ENCODE measurements at places on chromosomes 11 and 22. TPM values are rescaled to one million over a fixed set of nuclear protein-coding genes. Genes with fewer than 3 reads are reported as not detected.

GRCh38 chr11:35050541-35050995 lies 88.4 kb upstream of the CD44 start:
- no peak overlapping the region for H3K27ac ChIP-seq
- no peaks in the 10 kb centered on the region for H3K36me3 ChIP-seq
- H3K4me1 ChIP-seq, result no peaks in the 10 kb centered on the region
- H3K4me3 ChIP-seq, result no peak overlapping the region
- H3K27me3 ChIP-seq, result no peaks in the 10 kb centered on the region

DNA sequence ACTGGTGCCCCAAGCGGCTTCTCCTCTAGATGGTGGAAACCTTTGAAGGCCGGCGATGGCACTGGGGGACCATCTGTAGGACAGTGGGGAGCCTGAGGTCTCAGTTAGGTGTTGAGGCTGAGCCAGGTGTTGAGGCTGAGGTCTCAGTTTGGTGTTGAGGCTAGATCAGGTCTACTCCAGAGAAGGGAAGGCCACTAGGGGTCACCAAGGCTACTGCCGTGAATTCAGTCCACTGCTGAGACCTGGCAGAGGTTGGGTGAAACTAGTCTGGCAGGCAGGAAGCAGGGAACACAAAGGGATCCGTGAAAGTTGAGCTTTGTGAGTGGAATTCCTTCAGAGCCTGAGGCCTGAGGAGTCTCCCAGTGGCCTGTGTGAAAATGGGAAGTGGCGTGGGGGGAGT lies 123.8 kb upstream of the FGF3 start:
- no peak overlapping the region for H3K4me3 ChIP-seq
- DNase-seq, result peak; percentile 43
- H3K27ac ChIP-seq, result no peak overlapping the region

- no peak overlapping the region for H3K27ac ChIP-seq
- H3K4me1 ChIP-seq, result peaks cover 8% of the 10 kb centered on the region
- peaks cover 8% of the 10 kb centered on the region for H3K36me3 ChIP-seq
- DNase-seq, result no peak
- H3K4me3 ChIP-seq, result no peak overlapping the region
These were observed 93.2 kb upstream of the APOA1 start for GRCh38 chr11:116930586-116930985.

- no peaks in the 10 kb centered on the region for H3K36me3 ChIP-seq
- DNase-seq, result peak; percentile 63
- H3K4me1 ChIP-seq, result no peaks in the 10 kb centered on the region
- H3K4me3 ChIP-seq, result no peak overlapping the region
These were observed 784 bp downstream of the SULT4A1 start for GRCh38 chr22:43861529-43861928.

Gene CYB5R2
- 8.7 TPM for total RNA-seq

DNA sequence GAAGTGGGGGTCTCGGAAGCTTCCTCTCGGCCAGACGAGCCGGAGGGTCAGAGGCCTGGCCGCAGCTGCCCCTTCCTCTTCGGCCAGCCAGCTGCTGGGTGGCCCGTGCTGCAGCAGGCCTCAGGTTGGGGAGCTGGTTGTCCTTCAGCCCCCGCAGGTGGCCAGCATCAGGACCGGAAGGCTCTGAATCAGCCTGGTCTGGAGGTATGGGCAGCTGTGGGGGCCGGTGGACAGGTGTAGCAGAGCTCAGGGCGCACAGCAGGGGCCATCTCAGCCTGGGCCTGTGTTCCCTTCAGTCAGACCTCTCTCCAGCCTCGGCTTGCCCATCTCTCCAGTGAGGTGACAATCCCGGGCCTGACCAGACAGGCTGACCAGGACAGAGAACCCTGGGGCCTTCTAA lies 13.9 kb upstream of the TBX1 start:
- no peak overlapping the region for H3K4me3 ChIP-seq
- H3K27me3 ChIP-seq, result peaks cover 4% of the 10 kb centered on the region
- no peaks in the 10 kb centered on the region for H3K4me1 ChIP-seq
- H3K27ac ChIP-seq, result no peak overlapping the region
- no peak for DNase-seq

DNA sequence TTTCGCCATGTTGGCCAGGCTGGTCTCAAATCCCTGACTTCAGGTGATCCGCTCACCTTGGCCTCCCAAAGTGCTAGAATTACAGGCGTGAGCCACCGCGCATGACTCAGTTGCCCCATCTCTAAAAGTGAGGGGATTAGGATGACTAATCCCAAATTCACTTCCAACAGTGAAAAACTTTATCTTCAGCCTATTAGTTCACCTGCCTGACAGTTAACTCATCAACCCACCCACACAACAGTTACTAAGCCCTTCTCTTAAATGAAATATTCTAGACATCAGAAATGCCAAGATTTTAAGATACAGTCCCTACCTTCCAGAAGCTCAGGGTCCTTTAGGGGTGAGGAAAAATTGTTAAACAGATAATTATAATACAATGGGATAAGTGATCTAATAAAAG lies 2.0 kb upstream of the ANKRD42 start:
- H3K27me3 ChIP-seq, result no peaks in the 10 kb centered on the region
- H3K27ac ChIP-seq, result no peak overlapping the region
- H3K4me1 ChIP-seq, result peaks cover 7% of the 10 kb centered on the region
- H3K4me3 ChIP-seq, result no peak overlapping the region
- H3K36me3 ChIP-seq, result peaks cover 2% of the 10 kb centered on the region
- DNase-seq, result no peak

DNA sequence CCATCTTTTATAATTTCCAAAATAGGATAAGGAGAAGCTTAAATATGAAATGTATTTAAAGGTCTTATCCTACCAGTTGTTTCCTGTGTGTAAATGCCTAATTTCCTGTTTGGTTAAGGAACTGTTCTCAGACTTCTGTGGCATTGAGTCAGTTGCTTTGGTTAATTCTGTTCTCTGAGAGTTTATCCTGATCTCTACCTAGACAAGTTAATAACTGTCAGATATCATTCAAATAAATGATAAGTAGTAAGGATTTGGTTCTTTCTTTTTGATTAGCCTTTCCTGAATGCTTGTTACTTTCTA lies 39.5 kb downstream of the CTNND1 start:
- no peaks in the 10 kb centered on the region for H3K27me3 ChIP-seq
- H3K4me3 ChIP-seq, result no peak overlapping the region
- H3K36me3 ChIP-seq, result peaks cover 54% of the 10 kb centered on the region
- H3K4me1 ChIP-seq, result no peaks in the 10 kb centered on the region

GRCh38 chr22:27159016-27159415 lies 501.6 kb downstream of the MIAT start:
- H3K27me3 ChIP-seq, result peaks cover 2% of the 10 kb centered on the region
- H3K27ac ChIP-seq, result no peak overlapping the region
- no peaks in the 10 kb centered on the region for H3K4me1 ChIP-seq

- H3K27ac ChIP-seq, result no peak overlapping the region
- H3K4me3 ChIP-seq, result no peak overlapping the region
- no peaks in the 10 kb centered on the region for H3K36me3 ChIP-seq
These were observed 756.7 kb downstream of the DLG2 start for GRCh38 chr11:84870486-84870885.

Gene SLC22A25
- not detected for total RNA-seq

DNA sequence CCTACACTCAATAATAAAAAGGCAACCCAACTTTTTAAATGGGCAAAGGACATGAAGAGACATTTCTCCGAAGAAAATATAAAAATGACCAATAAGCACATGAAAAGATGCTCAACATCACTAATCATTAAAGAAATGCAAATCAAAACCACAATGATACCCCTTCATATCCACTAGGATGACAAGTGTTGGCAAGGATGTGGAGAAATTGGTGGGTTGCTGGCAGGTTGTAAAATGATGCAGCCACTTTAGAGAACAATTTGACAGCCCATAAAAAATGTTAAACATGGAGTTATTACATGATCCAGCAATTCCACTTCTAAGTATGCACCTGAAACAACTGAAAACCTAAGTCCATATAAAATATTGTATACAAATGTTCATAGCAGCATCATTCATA lies 73.2 kb upstream of the LMO2 start:
- H3K4me3 ChIP-seq, result no peak overlapping the region
- no peaks in the 10 kb centered on the region for H3K27me3 ChIP-seq
- no peaks in the 10 kb centered on the region for H3K4me1 ChIP-seq
- no peaks in the 10 kb centered on the region for H3K36me3 ChIP-seq

Gene TBX10
- total RNA-seq, result not detected

DNA sequence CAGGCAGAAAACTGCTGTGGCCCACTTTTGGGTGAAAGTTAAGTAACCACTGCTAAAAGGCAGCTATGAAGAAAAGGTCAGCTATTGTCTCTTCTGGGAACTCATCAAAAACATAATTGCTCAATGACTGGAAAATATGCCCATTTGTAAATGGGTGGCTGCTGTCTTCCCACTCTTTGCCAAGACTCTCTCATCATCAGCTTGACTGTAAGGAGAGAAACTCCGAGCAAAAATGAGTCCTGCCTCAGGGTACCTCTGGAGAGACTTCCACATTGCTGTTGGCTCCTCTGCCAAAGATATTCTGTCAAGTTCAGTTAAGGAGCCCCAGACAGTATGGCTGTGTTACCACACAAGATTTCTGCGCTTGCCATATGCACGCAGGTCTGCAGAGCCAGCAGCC lies 138.7 kb downstream of the BBOX1 start:
- no peak overlapping the region for H3K4me3 ChIP-seq
- no peaks in the 10 kb centered on the region for H3K36me3 ChIP-seq
- H3K4me1 ChIP-seq, result no peaks in the 10 kb centered on the region
- no peaks in the 10 kb centered on the region for H3K27me3 ChIP-seq
- no peak for DNase-seq

Gene NLRP10
- total RNA-seq, result not detected

Gene VSIG2
- 3.9 TPM for total RNA-seq

Gene BATF2
- total RNA-seq, result 5.9 TPM

Gene LGALS12
- total RNA-seq, result 0.44 TPM

Gene ELMOD1
- total RNA-seq, result 0.47 TPM

DNA sequence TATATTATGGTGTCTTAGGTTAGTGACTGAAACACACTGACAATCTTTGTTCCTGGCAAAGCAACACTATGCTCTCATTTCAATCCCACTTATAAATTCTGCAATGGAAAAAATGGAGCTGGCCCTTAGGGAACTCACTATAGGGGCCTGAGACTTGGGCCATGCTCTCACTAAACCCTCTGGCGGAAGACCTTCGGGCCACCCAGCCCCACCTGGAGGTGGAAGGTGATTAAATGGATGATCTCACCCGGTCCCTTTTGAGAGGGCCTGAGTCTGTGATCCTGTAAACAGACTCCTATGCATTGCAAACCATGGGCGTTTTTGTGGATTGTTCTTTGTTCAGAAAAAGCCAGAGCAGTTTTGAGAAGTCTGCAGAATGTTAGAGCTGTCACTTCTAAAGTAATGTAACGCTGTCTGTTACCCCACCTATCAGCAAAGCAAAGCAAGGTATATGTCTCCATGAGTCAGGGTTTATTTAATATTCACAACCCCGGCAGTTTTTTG lies 17.0 kb upstream of the CDON start:
- no peak overlapping the region for H3K27ac ChIP-seq
- H3K36me3 ChIP-seq, result no peaks in the 10 kb centered on the region

DNA sequence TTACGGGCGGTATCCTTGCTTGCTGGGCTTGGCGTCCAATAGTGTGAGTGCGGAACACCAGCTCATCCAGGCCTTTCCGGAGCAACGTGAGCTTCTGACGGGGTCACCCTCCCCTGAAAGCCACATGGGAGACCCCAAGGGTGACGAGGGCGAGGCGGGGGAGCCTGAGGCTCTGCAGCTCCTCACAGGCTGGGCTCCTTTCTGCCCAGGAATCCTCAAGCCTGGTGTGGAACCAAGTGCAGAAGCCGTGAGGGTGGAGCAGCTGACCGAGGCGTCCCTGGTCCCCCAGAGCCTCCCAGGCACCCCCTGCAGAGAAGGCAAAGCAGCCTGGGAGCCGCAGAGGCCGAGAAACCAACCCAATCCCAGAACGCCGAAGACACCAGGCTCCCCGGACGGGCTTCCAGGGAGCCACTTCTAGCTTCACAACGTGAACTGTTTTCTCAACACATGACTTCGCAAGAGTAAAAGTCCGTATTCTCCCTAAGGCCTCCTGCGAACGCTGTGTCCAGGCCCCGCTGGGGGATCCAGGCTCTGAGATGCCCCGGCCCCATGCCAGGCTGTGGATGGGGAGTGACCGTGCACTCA lies 530.3 kb downstream of the BRD1 start:
- no peak overlapping the region for H3K27ac ChIP-seq
- H3K4me1 ChIP-seq, result no peaks in the 10 kb centered on the region
- no peaks in the 10 kb centered on the region for H3K36me3 ChIP-seq
- DNase-seq, result no peak

GRCh38 chr11:66015936-66016792 lies 4.4 kb downstream of the CST6 start:
- no peaks in the 10 kb centered on the region for H3K36me3 ChIP-seq
- DNase-seq, result peak; percentile 59
- no peak overlapping the region for H3K4me3 ChIP-seq
- H3K4me1 ChIP-seq, result peaks cover 3% of the 10 kb centered on the region
